ENCODE measurements at places on chromosomes 6 and 20.

GRCh38 chr6:22079783-22080182 is 217.1 kb downstream of the PRL start:
- DNase-seq = no peak

DNA sequence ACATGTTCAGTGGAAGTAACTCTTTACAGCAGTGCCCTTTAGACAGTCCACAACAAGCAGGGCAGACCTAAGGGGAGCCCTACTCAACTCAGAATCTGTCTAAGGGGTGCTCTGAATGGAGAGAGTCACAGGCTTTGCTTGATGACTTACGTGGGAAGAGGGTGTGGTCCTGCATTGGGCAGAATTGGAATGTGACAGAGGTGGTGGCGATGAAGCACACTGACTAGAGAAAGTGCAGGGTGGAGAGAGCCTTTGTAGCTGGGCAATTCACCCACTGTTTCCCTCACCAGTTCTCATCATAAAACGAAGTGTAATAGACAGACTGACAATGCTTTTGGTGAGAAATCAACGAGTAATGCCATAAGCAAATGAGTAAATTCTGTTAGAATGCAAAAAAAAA is 11.2 kb downstream of the TP53INP2 start:
- DNase-seq = no peak

GRCh38 chr6:69887026-69887425 is 20.7 kb downstream of the COL19A1 start:
- DNase-seq = no peak

GRCh38 chr20:50790651-50791277 is 4.1 kb upstream of the BCAS4 start:
- DNase-seq = peak; percentile 96

GRCh38 chr20:23128461-23129125 is 42.5 kb upstream of the CD93 start:
- no peak for DNase-seq

DNA sequence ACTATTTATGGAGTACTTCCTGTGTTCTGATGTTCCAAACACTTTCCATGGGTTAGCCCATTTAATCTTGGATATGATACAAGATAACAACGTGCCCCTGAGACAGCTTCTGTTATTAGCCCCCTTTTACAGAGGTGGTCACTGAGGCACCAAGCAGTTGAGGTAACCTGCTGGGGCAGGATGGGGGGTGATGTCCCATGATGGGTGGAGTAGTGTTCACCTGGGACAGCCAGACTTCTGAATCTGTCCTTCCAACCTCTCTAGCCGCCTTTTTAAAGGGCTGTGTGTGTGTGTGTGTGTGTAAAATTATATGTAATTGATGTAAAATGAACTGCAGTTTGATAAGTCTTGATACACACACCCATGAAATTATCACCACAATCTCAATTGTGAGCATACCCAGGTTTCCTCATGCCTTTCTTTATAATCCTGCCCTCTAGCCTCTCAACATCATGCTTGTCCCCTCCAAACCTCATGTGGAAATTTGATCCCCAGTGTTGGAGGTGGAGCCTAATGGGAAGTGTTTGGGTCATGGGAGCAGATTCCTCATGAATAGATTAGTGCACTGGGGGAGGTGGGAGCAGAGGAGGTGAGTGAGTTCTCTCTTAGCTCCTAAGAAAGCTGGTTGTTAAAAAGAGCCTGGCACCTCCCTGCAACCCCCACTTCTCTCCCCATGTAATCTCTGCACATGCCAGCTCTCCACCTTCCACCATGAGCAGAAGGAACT is 39.2 kb downstream of the PLAGL2 start:
- no peak for DNase-seq

GRCh38 chr6:37222125-37222967 is 35.2 kb upstream of the TBC1D22B start:
- peak; percentile 94 for DNase-seq

- DNase-seq = peak; percentile 35
Observed at GRCh38 chr6:149331043-149331807, 13.7 kb downstream of the TAB2 start.

GRCh38 chr6:3797231-3798054 is 45.9 kb upstream of the PXDC1 start:
- DNase-seq = no peak

DNA sequence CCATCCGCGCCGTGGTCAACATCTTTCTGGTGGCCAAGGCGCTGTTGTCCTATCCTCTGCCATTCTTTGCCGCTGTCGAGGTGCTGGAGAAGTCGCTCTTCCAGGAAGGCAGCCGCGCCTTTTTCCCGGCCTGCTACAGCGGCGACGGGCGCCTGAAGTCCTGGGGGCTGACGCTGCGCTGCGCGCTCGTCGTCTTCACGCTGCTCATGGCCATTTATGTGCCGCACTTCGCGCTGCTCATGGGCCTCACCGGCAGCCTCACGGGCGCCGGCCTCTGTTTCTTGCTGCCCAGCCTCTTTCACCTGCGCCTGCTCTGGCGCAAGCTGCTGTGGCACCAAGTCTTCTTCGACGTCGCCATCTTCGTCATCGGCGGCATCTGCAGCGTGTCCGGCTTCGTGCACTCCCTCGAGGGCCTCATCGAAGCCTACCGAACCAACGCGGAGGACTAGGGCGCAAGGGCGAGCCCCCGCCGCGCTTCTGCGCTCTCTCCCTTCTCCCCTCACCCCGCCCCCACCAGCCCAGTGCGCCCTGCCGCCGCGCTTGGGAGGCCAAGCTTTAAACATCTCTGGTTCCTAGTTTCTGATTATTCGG is 4.0 kb downstream of the SLC32A1 start:
- no peak for DNase-seq

- no peak for DNase-seq
Observed at GRCh38 chr20:6024768-6025167, 29.1 kb downstream of the LRRN4 start.

DNA sequence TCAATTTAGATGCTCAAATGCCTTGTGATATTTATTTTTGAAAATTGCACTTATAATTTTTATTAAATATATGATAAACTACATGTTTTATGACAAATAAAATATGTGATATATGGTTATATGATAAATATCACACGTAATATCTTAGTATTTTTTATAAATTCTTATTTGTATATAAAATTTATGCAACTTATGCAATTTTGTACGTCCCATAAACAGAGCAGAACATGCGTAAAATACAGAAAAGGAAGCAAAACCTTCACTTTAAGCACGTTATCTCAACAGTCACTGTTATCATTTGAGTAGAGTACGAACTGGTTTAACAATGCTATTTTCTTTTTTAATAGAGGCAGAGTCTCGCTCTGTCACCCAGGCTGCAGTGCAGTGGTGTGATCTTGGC is 15.7 kb upstream of the ADRM1 start:
- no peak for DNase-seq

GRCh38 chr6:17392978-17393891 is at the start of gene CAP2:
TSS of gene CAP2 (plus strand) at chr6:17393595. CDS start at chr6:17421556, 27,961 bp downstream.
- DNase-seq = peak; percentile 34

GRCh38 chr6:38192011-38192410 is 372.5 kb downstream of the ZFAND3 start:
- DNase-seq = no peak

DNA sequence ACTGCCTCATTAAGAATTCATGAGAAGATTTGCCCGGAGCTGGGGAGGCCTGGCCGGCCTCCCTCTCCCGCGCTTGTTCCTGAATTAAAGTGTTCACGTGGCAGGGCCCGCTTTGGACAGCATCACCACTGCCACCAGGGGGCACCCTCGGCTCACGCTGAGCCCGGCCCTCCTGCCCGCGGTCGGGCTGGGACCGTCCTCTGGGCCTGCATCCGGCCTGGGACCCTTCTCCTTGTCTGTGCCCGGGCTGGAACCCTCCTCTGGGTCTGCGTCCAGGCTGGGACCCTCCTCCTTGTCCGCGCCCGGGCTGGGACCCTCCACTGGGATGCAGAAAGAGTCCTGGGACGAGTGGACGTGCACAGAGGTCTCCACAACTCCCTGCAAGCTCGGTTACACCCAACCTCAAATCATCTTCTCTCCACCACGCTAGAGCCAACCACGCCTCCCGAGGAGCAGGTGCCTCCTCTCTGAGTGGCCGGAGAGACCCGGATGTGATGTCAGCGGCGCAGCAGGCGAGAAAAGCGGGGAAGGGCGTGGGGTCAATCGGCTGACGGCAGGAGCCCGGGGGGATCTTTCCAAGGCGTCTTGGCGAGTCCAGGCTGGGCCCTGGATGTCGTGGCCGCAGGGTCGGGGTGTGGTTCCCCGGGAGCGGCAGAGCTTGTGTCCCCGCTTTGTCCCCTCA is 50.9 kb upstream of the DACT2 start:
- DNase-seq = peak; percentile 75

Data from hematopoietic multipotent progenitor cell treated with erythropoietin and hydrocortisone succinate and interleukin-3 and kit ligand, for 4 days (in vitro differentiated cells).